ENCODE measurements at places on chromosomes 16 and 17.
A peak's percentile ranks its signal among the peaks of the same experiment; 100 is the strongest.

DNA sequence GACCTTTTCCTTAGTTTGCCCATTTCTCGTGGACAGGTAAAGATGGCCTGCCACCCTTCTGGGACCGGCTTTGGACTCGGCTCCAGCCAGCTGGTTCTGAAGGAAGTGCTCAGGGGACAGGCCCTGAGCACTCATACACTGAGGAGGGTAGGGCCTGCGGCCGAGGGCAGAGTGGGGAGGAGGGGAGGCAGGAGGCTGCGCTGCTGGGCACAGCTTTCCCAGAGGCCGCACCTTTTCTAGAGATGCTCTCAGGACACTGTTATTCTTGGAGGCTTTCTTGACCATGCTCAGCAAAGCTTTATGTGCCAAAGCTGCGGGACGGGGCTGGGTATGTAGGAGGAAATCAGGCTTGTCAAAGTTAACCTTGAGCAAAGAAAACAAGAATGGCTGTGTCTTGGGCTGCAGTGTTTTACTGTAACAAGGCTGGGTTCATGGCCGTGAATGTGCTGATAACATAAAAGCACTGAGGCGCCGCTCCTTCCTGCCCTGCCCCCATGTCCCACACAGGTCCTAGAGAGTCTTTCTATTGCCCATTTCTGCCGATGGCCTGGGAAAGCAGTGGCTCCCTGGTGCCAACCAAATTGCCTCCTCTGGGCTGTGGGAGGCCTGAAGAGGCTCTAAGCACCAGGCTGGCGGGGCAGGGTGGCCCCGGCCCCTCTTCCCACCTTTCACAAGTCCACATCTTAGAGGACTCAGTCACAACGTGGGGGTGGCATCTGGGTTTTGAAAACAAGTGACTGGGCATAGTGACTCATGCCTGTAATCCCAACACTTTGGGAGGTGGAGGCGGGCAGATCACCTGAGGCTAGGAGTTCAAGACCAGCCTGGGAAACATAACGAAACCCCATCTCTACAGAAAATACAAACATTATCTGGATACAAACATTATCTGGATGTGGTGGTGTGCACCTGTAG is 22.3 kb upstream of the TIMP2 start:
- no peak for DNase-seq

DNA sequence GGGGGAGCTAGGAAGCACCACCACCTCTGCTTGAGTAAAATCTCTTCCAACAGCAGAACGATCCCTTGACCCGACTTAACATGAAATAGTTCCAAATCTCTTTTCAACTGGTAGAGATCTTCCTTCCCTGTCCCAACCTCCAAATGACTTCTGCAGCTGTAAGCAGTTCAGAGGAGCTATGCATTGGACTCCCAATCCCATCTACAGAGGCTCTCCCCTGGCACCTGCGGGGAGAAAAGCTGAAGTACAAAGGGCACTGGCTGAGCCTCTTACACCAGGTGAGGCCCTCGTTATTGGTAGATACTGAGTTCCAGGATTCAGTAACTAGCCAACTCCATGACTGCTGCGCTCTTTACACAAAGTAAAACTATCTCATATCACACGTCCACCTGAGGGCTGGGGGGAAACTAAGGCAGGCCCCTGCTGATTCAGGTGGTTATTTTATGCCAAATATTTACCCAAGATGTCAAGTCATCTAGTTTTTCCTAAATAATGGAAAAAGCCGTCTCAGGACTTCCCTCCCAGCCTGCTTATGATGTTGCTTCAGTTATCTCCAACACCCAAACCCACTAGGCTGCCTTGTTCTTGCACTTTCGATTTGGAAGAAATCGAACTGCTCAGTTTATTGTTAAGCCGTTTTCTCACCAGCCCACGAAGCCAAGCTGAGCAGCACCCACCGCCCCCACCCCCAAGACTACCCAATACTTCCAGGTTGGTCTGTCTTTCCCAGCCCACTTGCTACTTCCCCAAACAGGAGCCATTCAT is 3.2 kb downstream of the ACTG1 start:
- DNase-seq, result no peak

- DNase-seq, result peak; percentile 9
These were observed 4.4 kb downstream of the RNF166 start for GRCh38 chr16:88701581-88702370.

- no peak for DNase-seq
These were observed 25.1 kb upstream of the SUPT4H1 start for GRCh38 chr17:58377093-58377601.

GRCh38 chr17:66192378-66192687 is 400 bp upstream of the CEP112 start:
- no peak for DNase-seq

GRCh38 chr17:17947309-17947708 is 24.9 kb downstream of the TOM1L2 start:
- DNase-seq, result no peak

Data from activated effector memory CD4-positive, alpha-beta T cell treated with Interleukin-2 at 50 U/mL for 16 hours (primary cell).